ENCODE measurements at places on chromosomes 1 and 21.

DNA sequence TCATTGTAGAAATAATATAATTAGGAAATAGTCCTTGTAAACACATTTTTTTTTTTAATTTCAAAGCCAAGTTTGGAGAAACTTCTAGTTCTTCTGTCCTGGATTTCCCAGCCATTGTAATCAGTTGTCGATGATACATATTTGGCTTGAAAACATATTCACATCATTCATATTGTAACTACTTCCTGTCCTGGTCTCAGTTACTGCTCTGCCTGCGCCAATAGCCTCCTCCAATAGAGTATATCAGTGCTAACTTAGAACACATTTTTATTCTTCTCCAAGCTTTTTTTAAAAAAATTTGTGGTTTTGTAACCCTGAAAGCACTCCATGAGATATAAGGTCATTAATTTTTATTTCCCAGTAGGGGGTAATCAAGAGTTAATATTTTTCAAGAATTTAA lies 46.1 kb upstream of the FMO2 start:
- DNase-seq, result peak; percentile 22

GRCh38 chr1:14168326-14169063 lies 430.0 kb upstream of the KAZN start:
- no peak for DNase-seq

- peak; percentile 37 for DNase-seq
Observed at GRCh38 chr1:229221106-229222019, 49.5 kb upstream of the RAB4A start.

- DNase-seq, result no peak
Observed at GRCh38 chr1:89536555-89537341, 12.1 kb downstream of the LRRC8B start.

- DNase-seq, result no peak
Observed at GRCh38 chr1:43042773-43043457, 84.2 kb upstream of the SLC2A1 start.

DNA sequence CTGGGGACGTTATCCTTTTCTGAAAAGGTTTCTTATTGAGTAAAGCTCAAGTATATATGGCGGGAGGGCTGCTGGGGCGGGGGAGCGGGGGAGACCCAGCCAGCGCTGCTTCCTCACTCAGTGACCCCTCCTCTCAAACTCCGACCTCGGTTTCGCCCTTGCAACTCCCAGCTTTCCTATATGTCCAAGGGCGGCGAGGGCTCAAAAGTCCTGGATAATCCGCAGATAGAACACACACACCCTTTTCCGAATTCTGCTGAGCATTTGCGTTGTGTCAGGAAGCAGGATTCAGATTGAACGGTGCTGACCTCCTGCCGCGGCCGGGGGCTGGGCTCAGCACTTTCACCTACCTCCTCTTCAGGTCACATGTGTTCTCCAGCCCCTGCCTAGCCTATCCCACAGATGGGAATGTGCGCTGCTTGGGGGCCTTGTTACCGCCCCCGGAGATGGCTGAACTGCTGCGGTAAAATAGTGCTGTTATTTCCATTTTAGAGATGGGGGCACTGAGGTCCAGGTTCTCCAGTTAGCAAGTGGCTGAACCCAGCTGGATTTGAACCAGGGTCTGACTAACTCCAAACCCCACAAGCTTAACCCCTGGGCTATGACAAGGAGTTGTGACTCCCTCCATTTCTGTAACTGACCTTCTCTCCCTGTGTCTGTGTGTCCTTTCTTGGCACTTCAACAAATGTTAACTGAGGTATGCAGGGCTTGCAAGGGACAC lies 795 bp upstream of the AHDC1 start:
- DNase-seq, result peak; percentile 26
